Stimulated activated CD8-positive, alpha-beta memory T cell treated with anti-CD3 and anti-CD28 coated beads, Interleukin-4, amount 100 ng/mL, for 1 hour (primary cell): ENCODE measurements at places on chromosomes 7 and 10.

DNA sequence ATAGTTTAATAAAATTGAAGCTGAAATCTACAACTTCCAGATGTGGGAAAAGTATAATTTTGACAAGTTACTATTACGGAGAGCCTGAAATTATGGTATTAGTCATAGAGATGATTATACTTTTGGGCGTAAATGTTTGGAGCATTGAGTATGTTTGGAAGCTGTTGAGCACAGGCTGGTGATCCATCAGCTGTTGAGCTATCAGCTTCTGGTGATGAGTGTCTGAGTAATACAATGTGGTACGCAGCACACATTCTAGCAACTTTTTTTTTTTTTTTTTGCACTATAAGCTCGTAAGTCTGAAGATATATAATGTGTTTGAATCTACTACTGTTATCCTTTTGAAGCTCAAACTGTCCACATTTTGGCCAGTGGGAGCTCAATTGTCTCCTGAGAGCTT, 123.4 kb downstream of the ATE1 start:
- DNase-seq: no peak

GRCh38 chr7:158868764-158869410, 12.5 kb downstream of the DYNC2I1 start:
- no peak for DNase-seq

DNA sequence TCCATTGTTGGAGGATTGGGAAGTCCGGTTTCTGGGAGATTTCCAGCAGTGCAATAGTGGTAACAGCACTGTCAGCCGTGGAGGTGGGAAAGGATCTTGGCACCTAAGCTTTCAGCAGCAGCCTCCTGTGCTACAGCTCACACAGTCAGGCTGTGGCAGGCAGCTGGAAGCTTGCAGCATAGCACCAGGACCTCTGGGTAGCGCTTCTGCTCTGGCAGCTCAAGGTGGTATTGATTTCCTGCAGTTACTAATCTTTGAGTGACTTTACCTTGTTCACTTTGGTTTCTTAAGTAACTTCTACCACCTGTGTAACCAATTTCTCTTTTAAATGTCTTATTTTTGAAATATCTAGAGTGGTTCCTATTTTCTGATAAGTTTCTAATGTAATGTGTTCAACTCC, 130.5 kb downstream of the LHFPL3 start:
- no peak for DNase-seq

GRCh38 chr7:128743112-128743772, 4.1 kb downstream of the CALU start:
- no peak for DNase-seq

DNA sequence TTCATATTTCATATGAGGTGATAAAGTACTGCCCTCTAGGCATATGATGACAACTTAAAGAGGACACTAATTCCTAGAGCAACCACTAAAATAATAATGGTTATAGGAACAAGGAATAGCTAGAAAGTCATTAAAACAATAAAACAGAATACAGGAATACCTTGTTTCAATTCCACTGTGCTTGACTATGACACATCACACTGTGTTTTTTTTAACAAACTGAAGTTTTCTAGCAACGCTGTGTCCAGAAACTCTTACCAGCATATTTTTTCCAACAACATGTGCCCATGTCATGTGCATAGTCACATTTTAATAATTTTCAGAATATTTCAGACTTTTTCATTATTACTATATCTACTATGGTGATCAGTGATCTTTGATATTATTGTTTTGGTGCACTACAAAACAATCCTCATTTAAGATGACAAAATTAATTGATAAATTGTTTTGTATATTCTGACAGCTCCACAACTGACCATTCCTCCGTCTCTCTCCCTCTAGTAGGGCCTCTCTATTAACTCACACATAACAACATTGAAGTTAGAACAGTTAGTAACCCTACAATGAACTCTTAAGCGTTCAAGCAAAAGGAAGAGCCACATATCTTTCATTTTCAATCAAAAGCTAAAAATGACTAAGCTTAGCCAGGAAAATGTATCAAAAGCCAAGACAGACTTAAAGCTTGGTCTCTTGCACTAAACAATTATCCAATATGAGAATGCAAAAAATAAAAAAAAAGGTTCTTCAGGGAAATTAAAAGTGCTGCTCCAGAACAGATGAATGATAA, 85.8 kb downstream of the SNX13 start:
- no peak for DNase-seq

- no peak for DNase-seq
Observed at GRCh38 chr10:51846856-51847506, 147.6 kb upstream of the CSTF2T start.
